ENCODE measurements at places on chromosomes 7 and 10. TPM values are rescaled to one million over a fixed set of nuclear protein-coding genes. Genes with fewer than 3 reads are reported as not detected.

Gene TAS2R5
- 1.00 TPM for total RNA-seq

Gene AGR2
- under 0.01 TPM for total RNA-seq

Gene STMP1
- total RNA-seq = 15.0 TPM

Gene ANXA8L1
- total RNA-seq = not detected

Gene CUBN
- total RNA-seq = 0.87 TPM
